ENCODE measurements at places on chromosomes 3 and 15.

- DNase-seq = no peak
Observed at GRCh38 chr15:49538520-49538919, 82.1 kb downstream of the FAM227B start.

DNA sequence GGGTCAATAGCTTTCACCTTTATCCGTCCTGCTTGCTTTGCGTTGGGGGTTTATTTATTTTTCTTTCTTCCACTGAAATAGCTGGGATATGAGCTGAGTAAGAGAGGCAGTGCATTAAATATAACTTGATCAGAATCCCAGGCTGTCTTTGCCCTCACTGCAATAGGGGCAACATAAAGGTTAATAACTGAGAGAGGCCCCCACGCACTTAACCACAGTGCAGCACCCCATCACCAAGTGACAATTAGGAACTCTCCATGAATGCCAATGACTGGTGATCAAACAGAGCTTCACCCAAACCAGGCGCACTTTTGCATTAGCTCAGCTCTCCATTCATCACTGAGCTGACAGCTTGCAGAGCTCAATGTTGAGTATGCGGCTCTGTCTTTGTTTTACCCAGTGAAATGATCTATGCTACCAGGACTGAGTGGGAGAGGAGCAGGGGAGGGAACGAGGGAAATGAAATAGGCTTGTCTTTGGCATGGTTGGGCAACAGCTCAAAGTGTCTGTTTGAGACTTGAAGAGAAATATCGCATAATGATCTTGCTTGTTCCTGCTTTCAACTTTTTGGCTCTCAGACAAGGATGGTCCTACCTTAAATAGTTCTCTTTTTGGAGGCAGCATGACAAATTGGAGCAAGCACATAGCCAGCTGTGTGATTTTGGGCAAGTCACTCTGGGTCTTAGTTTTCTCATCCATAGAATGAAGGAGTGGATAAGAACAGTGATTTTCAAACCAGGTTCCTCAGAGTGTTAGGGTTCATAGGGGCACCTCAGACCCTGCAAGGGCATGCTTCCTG lies 14.5 kb upstream of the GLCE start:
- DNase-seq = no peak

- DNase-seq = no peak
Observed at GRCh38 chr15:62027263-62027565, 33.0 kb downstream of the VPS13C start.

- DNase-seq = no peak
Observed at GRCh38 chr3:175105066-175105465, 245.9 kb downstream of the NAALADL2 start.

DNA sequence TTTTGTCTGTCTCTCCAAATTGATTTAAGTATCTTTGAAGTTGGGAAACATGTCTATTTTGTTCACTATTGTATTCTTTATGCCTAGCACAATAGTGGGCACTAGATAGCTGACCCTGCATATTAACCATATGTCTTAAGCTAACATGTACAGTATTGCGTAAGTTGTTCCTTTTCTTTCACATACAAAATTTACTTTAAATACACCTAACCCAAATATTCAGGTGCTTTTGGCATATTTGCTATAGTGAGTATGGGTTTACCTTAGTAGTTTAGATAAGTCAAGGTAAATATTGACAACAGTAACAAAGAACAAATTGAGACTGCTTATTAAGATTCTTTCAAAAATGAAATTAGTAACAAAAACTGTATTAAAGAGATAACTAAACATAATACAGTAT lies 50.9 kb downstream of the NRG4 start:
- DNase-seq = no peak

DNA sequence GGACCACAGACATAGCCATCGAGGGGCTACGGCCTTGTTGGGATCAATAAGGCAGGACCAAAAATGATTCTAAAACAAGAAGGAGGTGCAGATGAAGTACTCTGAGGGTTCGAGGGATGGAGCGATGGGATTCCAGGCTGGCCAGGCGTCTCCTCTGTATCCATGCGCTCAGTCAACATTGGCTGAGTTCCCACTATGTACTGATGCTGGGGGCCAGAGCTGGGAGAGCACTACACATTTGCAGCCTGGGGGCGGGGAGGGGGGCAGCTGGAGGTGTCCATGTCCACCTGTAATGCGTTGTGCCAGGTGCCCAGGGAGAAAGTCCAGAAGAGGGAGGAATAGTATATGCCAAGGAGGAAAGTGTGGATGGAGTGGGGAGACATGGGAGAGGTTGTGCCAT lies 81.5 kb downstream of the AAGAB start:
- no peak for DNase-seq

- no peak for DNase-seq
Observed at GRCh38 chr3:175985781-175986180, 1126.6 kb downstream of the NAALADL2 start.

DNA sequence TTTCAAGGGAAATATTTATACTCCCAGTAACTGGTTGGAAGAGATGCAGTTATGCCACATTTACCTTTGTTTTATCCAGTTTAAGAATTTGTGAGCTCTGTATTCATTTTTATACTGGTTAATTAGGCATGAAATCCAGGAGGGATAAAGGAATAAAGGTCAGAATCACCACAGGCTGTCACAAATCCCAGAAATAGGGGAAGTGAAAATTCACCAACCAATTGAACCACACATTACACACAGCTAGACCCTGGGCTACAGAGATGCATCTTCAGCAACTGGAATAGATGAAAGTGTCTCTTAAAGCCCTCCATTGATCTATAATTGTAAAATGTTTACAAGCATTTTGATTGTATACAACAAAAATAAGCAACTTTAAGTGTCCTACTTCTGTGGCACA lies 18.5 kb downstream of the SERPINI1 start:
- DNase-seq = no peak

DNA sequence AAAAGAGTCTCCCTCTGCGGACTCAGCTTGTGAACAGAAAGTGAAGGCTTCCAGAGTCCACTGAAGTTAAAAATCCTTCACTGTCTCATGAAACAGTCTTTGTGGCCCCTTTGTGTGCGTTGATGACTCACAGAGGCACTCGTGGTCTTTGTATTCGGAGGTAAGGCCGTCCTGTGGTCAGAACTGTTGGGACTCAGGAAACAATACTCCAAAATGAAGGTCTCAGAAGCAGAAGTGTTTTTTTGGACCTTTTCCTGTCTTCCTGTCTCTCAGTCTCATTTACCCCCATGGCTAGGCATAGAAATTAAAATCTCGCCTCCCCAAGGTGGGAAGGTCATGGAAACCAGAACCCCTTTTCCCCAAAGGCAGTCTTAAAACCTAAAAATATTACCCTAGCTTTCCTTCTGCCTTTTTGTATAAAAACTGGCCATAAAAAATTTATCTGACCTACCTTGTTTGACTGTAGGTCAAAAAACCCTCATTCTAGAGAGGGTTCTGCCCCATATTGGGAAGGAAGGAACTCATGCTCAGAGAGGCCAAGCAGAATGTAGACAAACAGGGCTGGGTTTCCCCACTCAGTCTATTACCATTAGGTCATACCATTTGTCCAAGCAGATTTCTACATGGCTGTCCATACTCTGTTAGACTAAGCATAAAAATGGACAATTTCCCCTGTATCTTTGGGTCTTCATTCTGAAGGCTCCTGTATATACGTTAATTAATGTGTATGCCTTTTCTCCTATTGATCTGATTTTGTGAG lies 19.1 kb upstream of the EPB42 start:
- no peak for DNase-seq

- no peak for DNase-seq
Observed at GRCh38 chr15:26355472-26356074, 417.3 kb downstream of the GABRB3 start.

DNA sequence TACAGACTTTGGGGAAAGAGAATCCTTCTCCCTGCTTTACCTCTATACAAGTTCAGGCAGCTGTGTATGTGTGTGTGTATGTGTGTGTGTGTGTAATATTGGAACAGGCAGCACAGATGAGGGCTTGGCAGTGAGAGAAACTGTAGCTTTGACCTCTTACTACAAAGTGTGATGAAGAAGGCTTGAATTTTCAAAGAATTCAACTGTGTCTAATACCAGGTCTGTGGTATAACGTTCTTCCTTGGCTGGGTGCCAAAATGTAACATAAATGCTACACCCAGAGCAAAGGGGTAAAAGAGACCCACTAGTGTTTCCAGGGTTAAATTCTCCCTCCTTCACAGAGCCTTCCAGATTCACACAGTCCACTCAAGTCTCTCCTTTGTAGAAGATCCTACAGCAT lies 51.1 kb downstream of the CHST2 start:
- DNase-seq = no peak

- no peak for DNase-seq
Observed at GRCh38 chr3:43792904-43793303, 102.2 kb downstream of the ABHD5 start.

GRCh38 chr3:173943264-173943663 lies 545.7 kb downstream of the NLGN1 start:
- DNase-seq = no peak

DNA sequence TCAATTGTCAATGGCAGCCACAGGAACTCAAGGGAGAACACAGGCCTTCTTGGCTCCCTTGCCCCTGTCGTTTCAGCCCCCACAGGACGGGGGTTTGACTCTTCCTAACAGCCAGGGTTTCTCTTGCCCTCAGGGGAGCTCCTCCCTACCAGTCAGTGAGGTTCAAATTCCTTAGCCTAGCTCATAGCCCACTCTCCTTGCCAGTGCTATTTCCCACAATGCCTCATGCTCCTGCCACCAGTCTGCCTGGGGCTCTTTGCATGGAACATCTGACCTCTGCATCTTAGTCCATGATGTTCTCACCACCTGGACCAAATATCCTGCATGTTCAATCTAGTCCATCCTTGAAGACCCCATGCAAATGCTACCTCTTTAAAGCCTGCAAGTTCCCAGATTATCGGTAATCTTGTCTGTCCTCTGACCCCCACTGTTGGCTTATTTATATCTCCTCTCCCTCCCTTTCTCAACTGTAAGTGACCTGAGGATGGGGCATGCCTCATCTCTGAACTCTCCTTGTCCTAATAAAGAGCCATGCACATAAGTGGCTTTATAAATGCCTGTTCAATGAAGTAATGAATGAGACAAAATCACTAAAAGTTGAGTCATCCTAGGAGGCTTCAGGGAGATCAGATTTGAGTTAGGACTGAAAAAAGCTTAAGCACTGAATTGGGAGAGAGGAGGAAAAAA lies 78.0 kb downstream of the MYO1E start:
- DNase-seq = no peak

GRCh38 chr15:66644869-66645268 lies 57.2 kb upstream of the SMAD6 start:
- DNase-seq = no peak

DNA sequence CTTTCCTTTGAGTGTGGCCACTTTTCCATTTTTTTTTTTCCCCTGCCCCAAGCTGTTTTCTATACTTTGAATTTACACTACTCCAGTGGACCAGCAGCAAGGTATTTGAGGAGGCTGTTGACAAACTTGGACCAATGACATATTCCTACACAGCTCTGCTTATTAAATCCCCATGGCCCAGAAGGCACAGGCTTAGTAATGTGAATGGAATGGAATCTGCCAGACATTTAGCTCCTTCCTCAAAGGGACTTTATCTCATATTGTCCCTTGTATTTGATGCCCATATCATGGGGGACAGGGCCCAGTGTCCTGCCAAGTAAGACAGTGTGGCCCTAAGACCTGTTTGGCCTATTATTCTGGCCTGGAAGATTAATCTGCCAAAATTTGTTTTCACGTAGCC lies 107.5 kb downstream of the CHCHD6 start:
- DNase-seq = no peak

GRCh38 chr3:67647390-67647878 lies 7.0 kb downstream of the SUCLG2 start:
- DNase-seq = no peak

DNA sequence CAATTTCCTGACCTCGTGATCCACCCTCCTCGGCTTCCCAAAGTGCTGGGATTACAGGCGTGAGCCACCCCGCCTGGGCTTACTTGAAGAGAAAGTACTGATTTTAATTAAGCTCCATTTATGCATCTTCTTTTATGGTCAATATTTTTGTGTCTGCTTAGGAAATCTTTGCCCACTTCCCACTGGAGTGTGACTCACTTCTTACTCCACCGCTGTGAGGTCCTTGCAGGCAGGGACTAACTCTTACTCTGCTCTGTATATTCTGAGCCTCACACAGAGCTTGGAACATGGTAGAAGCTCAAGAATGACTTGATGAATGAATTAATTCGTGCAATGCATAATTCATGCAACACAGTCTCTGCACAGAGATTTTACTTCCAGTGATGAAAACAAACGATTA lies 2.9 kb upstream of the TM4SF19 start:
- DNase-seq = no peak

- DNase-seq = no peak
Observed at GRCh38 chr15:98878862-98879261, 128.7 kb downstream of the PGPEP1L start.

GRCh38 chr3:194447161-194447560 lies 39.6 kb downstream of the ATP13A3 start:
- DNase-seq = no peak

GRCh38 chr3:71692139-71692538 lies 33.1 kb downstream of the EIF4E3 start:
- no peak for DNase-seq

- no peak for DNase-seq
Observed at GRCh38 chr3:113058188-113058587, 67.4 kb downstream of the GTPBP8 start.

DNA sequence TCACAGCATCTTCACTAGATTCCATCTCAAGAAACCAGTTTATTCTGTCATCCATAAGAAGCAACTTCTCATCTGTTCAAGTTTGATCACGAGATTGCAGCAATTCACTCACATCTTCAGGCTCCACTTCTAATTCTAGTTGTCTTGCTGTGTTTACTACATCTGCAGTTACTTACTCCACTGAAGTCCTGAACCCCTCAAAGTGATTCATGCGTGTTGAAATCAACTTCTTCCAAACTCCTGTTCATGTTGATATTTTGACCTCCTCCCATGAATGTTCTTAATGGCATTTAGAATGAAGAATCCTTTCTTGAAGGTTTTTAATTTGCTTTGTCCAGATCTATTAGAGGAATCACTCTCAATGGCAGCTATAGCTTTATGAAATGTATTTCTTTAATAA lies 287.6 kb upstream of the TBL1XR1 start:
- DNase-seq = no peak
